ENCODE measurements at places on chromosomes 3 and 15.

DNA sequence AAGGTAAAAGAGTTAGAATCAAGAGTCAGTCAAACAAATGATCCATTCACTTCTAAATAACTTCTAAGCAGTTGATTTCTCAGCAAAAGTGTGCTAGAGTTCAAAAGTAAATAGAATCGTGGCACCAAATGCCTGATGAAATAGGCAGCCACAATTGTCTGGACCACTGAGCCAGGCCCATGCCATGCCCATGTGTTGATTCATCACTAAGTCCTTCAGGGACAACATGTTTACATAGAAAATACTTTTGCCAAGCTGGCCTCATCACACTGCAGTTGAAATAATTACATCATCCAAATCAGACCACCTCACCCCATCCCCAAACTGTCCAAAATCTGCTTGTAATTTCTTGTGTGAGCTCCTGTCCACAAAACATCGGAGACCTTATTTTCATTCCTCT is 216.3 kb downstream of the IGSF11 start:
- H3K27me3 ChIP-seq = no peaks in the 10 kb centered on the region
- DNase-seq = no peak
- H3K4me3 ChIP-seq = no peak overlapping the region
- H3K36me3 ChIP-seq = no peaks in the 10 kb centered on the region

DNA sequence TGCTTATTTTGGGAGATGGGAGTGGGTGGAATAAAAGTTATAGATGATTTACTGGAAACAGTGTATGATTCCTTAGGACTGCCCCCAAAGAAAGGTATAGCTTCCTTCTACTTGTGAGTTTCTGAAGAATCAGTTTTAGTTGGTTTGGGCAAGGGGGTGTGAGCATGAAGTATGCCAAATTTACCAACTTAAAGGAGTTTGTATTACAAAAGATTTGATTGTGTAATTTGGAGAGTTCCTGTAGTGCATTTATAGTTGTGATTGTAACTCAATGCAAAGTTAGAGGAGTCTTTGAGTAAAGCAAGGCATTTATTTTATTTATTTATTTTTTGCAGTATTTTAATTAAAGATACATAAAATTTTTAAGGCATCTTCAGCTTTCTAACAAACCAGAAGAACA is 42.8 kb downstream of the TSC22D2 start:
- H3K27ac ChIP-seq = no peak overlapping the region
- no peaks in the 10 kb centered on the region for H3K27me3 ChIP-seq
- no peak for DNase-seq

- DNase-seq = no peak
- H3K27me3 ChIP-seq = no peaks in the 10 kb centered on the region
- H3K4me1 ChIP-seq = no peaks in the 10 kb centered on the region
- H3K27ac ChIP-seq = no peak overlapping the region
Observed at GRCh38 chr3:38985581-38985980, 66.2 kb downstream of the SCN11A start.

DNA sequence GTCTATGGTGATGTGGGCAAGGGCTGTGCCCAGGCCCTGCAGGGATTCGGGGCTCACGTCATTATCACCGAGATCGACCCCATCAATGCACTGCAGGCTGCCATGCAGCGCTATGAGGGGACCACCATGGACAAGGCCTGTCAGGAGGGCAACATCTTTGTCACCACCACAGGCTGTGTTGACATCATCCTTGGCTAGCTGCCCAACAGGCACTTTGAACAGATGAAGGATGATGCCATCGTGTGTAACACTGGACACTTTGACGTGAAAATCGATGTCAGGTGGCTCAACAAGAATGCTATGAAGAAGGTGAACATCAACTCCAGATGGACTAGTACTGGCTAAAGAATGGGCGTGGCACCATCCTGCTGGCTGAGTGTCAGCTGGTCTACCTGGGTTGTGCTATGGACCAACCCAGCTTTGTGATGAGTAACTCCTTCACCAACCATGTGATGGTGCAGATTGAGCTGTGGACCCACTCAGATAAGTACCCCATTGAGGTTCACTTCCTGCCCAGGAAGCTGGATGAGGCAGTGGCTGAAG is 6.1 kb upstream of the USP8 start:
- H3K27me3 ChIP-seq = no peaks in the 10 kb centered on the region
- no peak for DNase-seq
- no peaks in the 10 kb centered on the region for H3K4me1 ChIP-seq
- H3K36me3 ChIP-seq = no peaks in the 10 kb centered on the region

Measured in endodermal cell (in vitro differentiated cells).